ENCODE measurements at places on chromosomes 4 and X.

GRCh38 chr4:36794716-36795115, 449.8 kb upstream of the NWD2 start:
- no peak for DNase-seq

GRCh38 chrX:42432552-42432951, 345.4 kb downstream of the PPP1R2C start:
- DNase-seq, result no peak

- no peak for DNase-seq
Measured at GRCh38 chr4:660401-660800, 13.7 kb downstream of the ATP5ME start.

- no peak for DNase-seq
Measured at GRCh38 chrX:130652824-130653578, 250.0 kb downstream of the ENOX2 start.

- no peak for DNase-seq
Measured at GRCh38 chr4:154254999-154255398, 236.6 kb downstream of the DCHS2 start.

DNA sequence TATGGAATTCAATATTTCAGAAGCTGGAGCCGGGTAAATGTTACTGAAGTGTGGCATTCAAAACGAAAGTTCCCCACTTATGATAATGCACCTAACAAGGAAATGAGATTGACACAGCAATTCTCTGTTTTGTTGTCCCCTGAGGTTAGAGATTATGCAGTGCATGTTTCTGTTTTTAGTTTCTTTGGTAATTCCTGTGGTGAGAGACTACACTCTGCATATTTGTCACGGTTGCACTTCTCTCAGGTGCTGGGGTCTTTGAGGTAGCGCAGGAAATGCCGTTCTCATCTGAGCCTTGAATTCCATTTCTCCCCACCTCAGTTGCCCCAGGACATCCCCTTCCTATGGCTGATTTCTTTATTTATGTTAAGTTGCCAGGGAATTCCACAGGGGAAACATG, 15.3 kb upstream of the BEND4 start:
- DNase-seq, result no peak

- peak; percentile 23 for DNase-seq
Measured at GRCh38 chr4:87092389-87093141, 127.9 kb downstream of the KLHL8 start.

DNA sequence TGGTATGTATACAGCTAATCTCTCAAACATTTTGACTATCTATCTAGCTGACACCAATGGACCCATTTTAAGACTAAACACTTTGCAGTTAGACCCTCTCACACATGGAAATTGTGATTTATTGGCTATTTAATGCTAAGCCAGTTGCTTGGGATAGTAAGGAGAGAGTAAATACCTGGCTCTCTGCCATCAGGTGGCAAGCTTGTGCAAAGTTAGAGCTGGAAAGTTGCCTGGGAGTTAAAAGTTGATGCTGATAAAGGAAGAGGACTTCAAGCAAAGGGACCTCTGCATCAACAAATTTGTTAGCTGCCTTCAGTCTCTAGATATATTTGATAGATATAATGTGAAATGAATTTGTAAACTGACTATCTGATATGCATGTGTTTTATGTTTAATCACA, 61.1 kb downstream of the PACRGL start:
- no peak for DNase-seq

Measured in HuH-7 (cell line).